ENCODE measurements at places on chromosomes 4 and X.
A peak's percentile ranks its signal among the peaks of the same experiment; 100 is the strongest.

DNA sequence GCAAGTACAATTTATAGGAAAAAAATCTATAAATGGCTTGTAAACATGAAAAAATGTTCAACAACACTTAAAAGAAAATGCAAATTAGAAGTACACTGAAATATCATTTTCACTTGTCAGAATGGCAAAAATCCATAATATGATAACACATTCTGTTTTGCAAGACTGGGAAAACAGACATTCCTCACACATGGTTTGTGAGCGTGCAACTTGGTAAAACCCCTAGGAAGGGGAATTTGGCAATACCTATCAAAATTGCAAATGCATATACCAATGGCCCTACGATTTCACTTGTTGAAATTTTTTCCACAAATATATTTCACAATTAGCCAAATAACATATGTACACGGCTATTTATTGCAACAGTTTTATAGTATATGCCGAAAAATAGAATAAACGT lies 31.4 kb downstream of the TBC1D9 start:
- DNase-seq = no peak

DNA sequence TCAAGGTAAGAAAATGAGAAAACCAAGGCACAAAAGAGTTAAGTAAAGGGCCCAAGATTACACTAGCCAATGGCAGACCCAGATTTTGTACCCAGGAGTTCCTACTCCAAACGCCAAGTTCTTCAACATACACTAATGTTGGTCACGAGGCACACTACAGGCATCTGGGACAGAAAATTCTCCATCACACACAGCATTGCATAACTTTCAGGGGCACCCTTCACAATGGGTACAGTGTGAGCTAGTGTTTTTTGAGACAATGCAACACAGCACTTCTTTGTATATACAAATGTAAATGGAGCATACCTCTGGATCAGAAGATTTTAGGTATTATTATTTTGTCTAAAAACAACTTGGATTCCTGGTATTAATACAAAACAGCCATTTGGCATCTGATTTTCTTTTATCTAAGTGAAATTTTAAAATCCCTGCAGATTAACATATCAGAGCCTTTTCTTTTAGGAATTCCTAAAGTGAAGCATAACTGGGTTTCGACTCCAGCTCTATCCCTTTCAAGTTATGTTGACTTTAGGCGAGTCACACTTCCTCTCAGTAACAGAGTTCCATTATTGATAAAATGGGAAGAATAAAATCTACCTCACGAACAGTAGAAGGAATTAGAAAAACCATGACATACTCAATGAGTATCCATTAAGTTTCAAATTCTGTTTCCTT lies 41.1 kb downstream of the ADGRA3 start:
- no peak for DNase-seq

- DNase-seq = no peak
Observed at GRCh38 chr4:5959211-5959982, 58.8 kb downstream of the C4orf50 start.

- DNase-seq = peak; percentile 28
Observed at GRCh38 chr4:610411-611261, 14.7 kb upstream of the PDE6B start.

DNA sequence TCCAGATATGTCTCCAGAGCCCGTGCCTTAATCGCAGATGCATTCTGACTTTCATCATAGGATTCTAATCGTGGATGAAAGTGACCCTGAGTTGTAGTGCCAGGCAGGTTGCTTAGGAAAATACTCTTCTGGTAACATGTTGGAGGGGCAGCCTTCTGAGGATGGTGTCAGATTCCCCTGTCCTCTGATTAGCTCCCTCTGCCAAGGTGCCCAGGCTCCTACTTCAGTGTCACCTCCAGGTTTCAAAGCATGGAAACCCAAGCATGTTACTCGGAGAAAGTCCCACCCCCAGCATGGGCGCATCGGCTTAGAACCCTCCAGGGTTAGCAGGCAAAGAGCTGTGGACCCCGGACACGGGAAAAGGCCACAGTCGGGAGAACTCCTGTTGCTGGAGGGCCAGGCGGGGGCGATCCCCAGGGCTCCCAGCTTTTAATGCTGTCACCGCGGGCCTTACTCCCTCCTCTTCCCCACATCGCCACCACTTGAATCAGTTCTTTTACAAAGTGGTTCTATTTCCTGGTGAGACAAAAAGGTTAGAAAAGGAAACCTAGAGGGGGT lies 44.5 kb downstream of the TRIM2 start:
- DNase-seq = no peak

DNA sequence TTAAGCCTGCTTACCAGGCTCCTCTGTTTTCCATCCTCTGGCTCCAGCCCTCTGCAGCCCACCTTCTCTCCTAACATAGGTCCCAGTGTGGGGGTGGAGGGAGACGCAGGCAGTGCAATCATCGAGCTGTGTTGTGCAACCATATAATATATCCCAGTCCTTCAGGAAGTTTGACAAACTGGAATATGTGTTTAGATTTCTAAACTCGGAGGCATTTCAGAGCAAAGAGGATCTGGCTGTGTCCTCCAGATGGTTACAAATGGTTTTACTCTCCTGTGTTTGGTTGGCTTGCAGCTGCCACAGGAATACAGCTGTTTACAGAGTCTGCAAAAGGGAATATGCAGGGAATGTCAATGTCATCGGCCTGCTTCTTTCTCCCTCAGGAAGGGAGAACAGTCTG lies 195.3 kb upstream of the LNX1 start:
- DNase-seq = no peak

DNA sequence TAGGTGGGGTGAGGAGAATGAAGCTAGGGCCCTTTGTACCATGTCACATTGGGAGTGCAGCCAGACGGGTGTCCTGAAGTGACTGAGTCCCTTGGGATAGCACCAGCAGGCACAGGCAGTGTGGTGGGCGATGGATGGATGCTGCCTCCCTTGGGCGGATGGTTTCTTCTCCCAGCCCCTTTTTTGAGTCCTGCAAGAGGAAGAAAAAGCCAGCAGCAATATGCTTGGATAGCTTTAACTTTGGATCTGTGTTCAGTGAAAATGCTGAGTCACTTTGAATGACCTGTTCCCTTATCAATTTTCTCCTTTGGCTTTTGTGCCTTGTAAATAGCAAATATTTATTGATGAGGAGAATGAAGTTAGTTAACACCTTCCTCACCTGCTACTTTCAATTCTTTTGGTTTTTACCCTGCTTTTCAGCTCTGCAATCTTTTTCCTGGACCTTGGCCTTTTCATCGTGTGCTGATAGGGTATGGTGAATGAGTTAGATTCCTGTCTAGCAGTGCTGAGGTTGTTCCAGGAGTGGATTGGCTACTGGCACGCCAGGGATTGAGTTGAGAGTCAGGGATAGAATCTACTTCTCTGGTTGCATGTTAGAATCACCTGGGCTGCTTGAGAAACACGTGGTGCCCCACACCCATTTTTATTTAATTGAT lies 10.2 kb downstream of the DCUN1D4 start:
- DNase-seq = no peak

GRCh38 chrX:6071731-6072130 lies 156.9 kb downstream of the NLGN4X start:
- no peak for DNase-seq

GRCh38 chr4:103075435-103075893 lies 1.1 kb downstream of the SLC9B2 start:
- no peak for DNase-seq

GRCh38 chr4:155608225-155608885 lies 58.3 kb upstream of the GUCY1A1 start:
- no peak for DNase-seq

GRCh38 chr4:151104621-151105020 lies 5.2 kb downstream of the RPS3A start:
- no peak for DNase-seq

GRCh38 chrX:82658492-82658891 lies 849.6 kb upstream of the POU3F4 start:
- DNase-seq = no peak

DNA sequence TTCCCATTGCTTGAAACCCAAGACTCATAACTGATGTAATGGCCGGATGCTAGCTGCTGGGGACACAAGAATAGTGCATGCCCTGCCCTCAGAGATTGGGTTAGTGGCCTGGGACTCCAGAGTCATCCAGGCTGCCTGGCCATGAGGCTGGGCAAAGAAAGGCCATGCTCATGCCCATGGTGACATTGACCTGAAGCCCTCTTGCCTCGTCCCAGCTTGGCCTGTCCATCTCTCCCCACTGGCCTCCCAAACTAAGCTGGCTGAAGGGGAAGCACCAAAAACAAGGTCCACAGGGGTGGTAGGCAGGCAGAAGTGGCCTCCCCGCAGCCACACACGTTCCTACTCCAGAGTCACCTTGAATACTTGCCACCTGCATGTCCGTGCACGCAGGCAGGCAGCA lies 141.8 kb downstream of the EVC2 start:
- DNase-seq = no peak

DNA sequence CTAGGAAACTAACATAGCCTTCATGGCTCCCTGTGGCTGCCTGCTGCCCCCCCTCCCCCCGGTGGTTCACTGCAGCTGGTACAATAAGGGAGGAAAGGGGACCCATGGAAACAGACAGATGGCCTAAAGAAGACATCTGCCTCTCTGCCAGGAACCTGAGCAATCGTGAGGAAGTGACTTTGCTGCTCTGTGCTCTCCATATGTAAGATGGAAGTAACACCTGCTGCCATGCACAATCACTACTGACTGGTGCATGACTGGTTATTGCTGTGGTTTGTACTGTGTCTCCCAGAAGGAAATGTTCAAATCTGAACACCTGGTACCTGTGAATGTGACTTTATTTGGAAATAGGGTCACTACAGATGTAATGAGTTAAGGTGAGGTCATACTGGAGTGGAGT lies 43.6 kb downstream of the CD99L2 start:
- DNase-seq = no peak

GRCh38 chrX:139929876-139930275 lies 3.0 kb downstream of the ATP11C start:
- no peak for DNase-seq

- no peak for DNase-seq
Observed at GRCh38 chr4:127916512-127916911, 35.8 kb downstream of the PLK4 start.

DNA sequence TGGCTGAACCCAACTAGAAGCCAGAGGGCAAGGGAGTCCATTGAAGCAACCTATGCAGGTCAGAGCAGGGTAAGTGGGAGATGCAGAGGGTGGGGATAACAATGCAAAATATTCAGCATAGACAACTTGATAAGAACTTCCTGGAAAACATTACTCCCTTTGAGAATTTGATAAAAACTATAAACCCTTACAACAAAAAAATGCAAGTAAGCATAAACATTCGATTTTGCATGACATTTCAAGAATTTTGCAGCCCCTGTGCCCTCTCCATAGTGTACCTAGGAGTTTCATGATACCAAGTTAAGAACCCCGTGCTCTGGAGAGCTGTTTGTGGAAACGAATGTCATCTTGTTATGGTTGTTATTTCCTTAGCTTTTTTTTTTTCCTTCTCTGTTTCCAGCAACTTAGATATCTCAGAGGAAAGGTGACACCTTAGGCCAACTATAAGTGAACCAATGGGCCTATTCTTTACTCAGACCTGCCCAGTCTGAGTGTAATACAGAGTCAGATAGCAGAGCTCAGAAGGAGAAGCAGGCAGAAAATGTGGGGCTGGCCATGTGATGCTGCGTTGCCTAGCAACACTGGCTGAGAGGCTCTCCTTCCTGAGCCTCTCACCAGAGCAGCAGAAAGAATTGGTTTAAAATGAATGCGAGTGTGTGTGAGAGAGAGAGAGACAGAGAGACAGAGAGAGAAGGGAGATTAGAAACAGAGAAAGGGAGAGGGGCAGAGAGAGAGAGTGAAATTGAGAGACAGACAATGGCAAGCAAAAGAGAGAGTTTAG lies 36.7 kb upstream of the GABRQ start:
- DNase-seq = no peak

DNA sequence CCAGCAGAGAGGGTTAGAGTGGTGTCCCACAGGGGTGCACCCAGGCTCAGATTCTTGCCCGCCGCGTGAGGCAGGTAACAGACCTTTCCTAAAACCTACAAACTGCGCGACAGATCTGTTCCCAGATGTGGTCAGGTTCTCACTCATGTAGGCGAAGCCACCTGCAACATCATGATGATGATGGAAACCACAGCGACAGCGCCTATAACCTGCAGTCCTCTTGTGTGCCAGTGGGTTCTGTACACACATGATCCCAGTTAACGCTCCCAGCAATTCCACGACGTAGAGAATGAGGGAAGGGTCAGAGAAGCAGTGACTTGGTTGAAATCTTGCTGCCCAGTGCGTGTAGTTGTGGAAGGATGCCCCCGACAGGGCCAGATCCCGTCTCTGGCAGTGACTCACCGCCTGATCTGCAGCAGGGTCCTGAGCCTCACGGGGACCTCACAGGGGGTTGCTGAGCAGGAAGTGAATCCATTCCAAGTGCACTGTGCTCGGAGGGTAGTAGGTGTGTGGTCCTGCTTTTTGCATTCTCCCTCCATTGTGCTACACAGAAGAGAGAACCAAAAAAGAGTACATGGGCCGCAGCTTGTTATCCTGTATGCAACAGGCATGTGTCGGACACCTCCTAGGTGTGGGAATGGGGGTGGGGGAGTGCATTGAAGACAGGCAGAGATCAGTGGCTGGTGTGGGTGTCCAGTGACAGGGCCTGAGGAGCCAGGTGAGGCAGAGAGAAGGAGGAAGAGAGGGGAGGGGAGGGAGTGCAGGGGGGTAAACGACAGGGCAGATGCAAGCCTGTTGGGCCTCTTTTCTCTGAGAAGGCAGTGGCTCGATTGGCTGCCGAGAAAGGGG lies 66.6 kb downstream of the MTMR1 start:
- no peak for DNase-seq

- DNase-seq = no peak
Observed at GRCh38 chr4:156111686-156112085, 158.0 kb upstream of the CTSO start.

DNA sequence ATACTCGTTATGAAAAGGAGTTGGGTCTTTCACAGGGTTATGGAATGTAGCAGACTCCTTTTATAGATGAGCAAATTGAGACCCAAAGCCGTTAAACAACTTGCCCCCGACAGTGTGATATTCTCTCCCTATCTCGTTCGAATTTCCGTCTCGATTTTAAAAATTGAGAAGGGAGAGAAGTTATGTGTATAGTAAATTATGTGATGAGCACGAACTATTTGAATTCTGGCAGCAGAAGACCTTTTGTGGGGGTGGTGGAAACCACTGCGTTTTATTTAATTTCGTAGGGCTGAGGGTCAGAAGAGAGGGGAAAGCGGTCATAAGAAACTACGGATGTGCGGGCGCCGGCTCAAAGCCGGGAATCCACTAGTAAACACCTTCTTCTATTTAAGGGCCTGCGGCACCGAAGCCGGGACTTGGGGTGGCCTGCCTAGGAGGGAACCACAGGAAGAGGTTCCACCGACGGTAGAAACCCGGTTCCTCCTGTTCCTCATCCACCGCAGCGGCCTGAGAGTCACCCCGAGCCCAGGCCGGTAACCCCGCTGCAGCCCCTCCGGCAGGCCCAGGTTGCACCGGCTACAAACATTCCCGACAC lies 1.5 kb upstream of the DDX3X start:
- DNase-seq = no peak

GRCh38 chrX:96147681-96148080 lies 537.0 kb upstream of the DIAPH2 start:
- no peak for DNase-seq

- no peak for DNase-seq
Observed at GRCh38 chrX:53654376-53654775, 32.1 kb downstream of the HUWE1 start.

GRCh38 chr4:101307899-101308298 lies 39.4 kb downstream of the PPP3CA start:
- no peak for DNase-seq

Measured in LNCaP clone FGC (cell line).